ENCODE measurements at places on chromosomes 2 and 18.

GRCh38 chr2:9897331-9897737, 54.1 kb downstream of the TAF1B start:
- no peak for DNase-seq

- DNase-seq: no peak
Measured at GRCh38 chr2:64640153-64641044, 13.3 kb downstream of the SERTAD2 start.

- peak; percentile 55 for DNase-seq
Measured at GRCh38 chr2:138373993-138374408, 127.6 kb upstream of the SPOPL start.

- no peak for DNase-seq
Measured at GRCh38 chr2:198701481-198701880, 756.3 kb downstream of the SATB2 start.

- DNase-seq: no peak
Measured at GRCh38 chr18:50863840-50864375, 15.0 kb upstream of the ME2 start.

GRCh38 chr2:120552800-120553481, 182.7 kb upstream of the GLI2 start:
- DNase-seq: peak; percentile 64

DNA sequence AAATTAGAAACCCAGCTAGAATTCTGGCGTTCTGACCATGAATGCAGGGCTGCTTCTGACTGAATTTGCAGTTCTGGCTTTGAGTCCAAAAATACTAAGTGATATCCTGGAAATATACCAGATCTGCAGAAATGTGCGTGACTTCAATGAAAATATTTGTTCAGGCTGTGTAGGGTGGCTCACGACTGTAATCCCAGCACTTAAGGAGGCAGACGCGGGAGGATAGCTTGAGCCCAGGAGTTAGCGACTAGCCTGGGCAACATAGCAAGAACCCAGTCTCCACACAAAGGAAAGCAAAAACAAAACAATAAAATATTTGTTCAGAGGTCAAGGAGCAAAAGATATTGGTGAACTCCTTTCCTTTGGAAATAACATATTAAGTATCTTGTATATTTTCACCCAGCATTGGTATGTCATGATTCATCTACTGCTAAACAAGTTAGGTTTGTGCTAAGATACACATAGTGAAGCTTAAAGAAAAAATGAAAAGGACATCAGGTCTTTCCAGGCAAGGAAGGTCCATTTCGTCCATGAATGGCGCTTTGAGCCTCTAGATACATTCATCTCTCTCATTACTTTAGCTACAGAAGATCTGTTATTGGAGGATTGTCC, 239.2 kb downstream of the CMPK2 start:
- DNase-seq: no peak
